ENCODE measurements at places on chromosomes 3 and 15.

DNA sequence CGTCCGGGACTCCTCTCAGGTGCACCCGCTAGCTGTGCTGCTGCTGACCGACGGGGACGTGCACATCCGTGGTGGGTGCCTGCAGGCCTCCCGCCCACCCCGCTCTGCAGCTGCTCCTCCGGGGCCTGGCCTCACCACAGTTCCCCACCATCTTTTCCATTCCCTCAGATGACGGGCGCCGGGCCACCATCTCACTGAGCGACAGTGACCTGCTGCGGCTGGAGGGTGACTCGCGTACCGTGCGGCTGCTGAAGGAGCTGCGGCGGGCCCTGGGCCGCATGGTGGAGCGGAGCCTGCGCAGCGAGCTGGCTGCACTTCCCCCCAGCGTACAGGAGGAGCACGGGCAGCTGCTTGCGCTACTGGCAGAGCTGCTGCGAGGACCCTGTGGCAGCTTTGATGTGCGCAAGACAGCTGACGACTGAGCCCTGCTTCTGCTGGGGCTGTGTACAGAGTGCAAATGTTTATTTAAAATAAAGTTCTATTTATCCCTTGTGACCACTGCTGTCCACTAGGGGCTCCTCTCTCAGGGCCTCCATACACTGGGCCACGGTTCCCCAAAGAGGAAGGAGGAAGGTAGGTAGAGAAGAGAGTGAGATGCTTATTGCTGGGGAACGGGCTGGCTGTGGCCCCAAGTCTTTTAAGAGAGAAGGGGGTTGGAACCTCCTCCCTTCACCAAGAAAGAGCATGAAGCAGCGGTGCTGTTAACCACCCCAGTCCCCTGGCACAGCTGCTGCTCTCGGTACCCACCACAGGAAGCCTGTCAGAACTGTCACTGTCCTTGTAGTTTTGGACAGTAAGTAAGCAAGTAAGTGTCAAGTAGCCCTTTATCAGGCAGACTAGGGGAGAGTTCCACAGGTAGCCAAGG lies 47.0 kb downstream of the DHX30 start:
- DNase-seq = no peak

GRCh38 chr15:37166402-37166801 lies 66.1 kb upstream of the MEIS2 start:
- no peak for DNase-seq

DNA sequence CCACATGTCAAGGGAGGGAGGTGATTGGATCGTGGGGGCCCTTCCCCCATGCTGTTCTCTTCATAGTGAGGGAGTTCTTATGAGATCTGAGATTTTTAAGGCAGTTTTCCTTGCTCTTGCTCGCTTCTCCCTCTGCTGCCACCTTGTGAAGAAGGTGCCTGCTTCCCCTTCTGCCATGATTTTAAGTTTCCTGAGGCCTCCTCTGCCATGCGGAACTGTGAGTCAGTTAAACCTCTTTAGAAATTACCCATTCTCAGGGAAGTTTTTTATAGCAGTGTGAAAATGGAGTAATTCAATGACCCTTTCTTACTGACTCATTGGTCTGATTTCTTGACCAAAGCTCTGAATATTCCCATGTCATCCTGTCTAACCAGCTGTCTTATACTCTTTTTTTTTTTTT lies 484.4 kb upstream of the TPRG1 start:
- DNase-seq = no peak

- no peak for DNase-seq
These were observed 52.3 kb downstream of the THSD4 start for GRCh38 chr15:71167445-71168165.

- no peak for DNase-seq
These were observed 877.2 kb downstream of the CADM2 start for GRCh38 chr3:85835857-85836440.

DNA sequence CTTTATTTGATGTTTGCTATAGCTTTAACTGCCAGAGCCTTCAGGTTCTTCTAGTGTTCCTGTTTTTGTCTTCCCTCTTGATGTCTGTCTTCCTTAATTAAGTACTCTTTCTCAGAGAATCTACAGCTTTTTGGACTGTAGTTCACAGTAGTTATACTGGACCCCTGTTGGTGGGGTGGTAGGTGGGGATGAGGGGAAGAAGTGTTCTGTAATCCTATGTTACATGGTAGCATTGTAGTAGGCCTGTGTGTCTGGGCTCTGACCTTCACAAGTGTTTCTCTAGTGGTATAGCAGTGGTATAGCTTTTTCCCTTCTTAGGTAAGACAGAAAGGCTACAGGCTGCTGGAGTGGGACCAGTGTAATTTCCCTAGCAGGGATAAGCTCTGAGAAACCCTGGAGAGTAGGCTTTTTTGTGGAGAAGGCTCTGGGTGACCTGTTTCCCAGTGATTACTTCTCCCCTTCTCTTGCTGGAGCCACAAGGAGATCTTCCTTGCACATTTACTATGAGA lies 59.6 kb downstream of the CHRNA7 start:
- DNase-seq = no peak

DNA sequence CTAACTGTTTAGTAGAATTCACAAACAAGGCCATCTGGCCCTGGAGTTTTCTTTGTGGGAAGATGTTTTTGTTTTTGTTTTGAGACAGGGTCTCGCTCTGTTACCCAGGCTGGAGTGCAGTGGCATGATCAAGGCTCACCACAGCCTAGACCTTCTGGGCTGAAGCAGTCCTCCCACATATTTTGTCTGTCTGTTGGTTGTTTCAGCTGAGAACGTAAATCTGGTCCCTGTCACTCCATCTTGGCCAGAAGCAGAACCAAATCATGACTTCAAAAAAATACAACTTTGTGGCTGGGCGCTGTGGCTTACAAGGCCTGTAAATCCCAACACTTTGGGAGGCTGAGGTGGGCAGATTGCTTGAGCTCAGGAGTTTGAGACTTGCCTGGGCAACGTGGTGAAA lies 27.1 kb downstream of the MRAS start:
- no peak for DNase-seq

DNA sequence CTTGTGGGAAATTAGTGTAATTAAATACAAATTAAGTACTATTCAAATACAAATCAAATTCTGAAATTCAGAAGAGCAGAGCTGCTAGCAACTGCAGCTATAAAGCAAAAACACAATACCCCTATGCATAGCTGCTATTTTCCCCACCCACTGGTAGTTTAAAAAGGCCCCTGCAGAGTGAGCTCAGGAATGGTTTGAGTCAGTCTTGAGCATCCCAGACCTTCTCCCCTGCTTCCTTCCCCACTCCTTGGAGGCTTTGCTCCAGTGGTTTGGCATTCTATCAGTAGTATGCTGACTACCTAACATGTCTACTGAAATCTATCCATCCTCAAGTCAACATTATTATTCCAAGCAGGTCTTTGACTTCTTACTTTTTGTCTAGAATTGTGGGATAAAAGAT lies 53.0 kb downstream of the EFHB start:
- DNase-seq = no peak

DNA sequence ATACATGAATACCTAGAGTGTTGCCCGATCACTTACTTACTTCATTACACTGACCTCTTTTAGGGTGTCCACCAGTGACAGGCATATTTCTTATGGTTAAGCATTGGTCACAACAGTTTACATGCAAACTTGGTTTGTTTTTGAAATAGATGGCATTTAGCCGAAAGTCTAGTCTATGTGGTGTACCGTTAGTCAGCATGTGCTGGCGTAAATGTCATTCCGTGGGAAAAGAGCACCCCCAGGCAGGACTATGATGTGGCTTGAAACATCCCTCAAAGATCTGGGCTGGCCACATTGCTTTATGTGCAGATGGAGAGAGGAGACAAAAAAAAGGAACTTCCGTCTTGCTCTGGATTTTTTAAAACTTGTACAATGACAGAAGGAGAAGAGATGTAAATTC lies 357.0 kb upstream of the ICE2 start:
- no peak for DNase-seq

DNA sequence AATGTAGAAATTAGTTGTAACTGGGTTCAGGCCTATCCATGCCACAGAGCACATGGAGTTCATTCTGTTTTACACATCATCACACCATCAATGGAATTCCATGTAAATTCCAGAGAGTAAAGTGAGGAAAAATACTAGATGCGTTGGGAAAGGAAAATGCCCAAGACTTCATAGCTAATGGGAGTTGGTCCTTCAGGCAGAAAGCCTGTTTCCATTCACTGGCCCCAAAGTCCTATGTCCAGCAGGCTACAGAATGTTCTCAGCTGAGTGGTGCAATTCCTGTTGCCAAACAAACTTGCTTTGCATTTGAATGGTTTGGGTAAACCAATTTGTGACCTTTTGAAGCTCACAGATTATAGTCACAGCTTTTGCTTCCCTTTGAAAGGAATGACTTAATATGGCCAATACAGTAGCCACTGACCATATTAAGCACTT lies 164.6 kb upstream of the PFN2 start:
- no peak for DNase-seq

DNA sequence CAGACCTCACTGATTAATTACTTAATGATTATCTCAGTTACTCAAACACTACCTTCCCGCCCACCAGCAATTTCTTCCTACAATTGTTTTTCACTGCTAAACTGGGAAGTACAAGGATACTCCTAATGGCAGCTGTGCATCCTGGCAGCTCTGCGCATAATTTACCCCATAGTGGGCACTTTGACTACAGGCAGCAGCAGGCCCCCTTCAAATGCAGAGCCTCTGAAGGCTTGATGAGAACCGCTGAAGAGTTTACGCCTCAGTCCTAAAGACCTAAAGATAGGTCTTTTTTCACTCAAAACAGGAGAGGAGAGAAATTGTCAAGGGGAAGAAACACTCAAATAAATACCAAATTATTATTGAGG lies 10.7 kb downstream of the CCDC32 start:
- no peak for DNase-seq

DNA sequence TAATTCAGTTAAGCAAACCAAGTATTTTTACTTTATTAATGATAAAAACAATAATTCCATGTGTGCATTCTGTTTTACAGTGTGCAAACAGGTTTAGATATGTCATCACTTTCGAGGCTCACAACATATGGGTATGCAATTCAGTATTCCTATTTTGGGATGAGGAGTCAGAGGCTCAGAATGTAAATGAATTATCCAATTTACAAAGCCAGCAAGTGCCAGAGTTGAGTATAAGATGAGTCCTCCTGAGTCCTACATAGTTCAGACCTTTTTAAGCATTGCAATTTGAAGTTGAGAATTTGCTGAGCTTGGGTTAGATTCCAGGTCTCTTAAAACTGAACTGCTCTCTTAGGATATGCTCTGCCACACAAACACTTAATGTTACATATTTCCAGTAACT lies 424.2 kb upstream of the ROBO2 start:
- DNase-seq = no peak

DNA sequence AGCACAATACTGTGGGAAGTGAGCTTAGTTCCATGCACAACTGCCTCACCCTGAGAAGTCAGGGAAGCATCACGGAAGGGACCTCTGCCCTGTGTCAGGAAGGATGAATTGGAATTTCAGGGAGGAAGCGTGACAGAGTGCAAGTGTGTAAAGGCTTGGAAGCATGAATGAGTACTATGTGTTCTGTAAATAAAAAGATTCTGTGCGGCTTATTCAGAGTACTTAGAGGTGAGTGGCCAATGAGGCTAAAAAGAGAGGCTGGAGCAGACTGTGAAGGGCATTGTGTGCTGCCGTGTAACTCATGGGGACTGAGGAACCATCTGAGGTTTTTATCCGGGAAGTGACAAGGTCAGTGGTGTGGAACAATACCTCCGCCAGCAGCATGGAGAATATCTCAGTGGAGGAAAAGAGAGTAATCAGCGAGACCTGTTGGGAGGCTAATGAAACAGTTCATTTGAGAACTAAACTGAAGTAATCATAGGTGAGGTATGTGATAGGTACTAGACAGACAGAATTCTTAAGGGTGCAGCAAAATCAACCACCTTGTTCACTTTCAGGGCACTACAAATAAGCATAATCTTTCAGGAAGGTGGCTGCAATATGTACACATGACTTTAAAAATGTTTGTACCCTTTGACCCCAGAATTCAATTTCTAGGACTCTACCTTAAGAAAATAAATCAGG lies 64.9 kb upstream of the SPRED1 start:
- no peak for DNase-seq

DNA sequence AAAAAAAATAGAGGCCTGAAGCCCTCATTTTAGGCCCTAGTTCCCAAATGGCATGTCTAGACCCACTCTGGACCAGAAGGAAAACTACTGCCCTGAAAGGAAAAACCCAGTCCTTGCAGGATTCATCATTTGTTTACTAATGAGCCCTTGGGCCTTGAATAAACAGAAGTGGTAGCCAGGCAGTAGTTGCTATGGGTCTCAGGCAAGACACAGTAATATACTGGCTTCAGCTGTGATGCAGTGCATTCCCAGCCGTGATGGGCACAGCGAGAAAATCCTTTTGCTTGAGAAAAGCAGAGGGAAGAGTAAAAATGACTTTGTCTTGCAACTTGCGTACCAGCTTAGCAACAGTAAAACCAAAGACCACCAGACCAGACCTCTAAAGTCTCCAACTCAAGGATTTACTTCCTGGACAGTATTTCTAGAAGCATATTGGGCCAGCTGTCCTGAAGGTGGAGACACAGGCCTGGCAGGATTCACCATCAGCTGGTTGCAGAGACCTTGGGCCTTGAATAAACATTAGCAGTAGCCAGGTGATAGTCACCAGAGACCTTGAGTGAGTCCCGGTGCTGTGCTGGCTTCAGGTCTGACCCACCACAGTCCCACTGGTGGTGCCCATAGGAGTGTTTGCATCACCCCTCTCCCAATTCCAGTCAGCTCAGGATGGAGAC lies 208.3 kb upstream of the SLITRK3 start:
- DNase-seq = no peak

GRCh38 chr3:48656061-48656840 lies 6.4 kb downstream of the CELSR3 start:
- peak; percentile 48 for DNase-seq

- DNase-seq = no peak
These were observed 3.8 kb downstream of the HEG1 start for GRCh38 chr3:125051715-125052581.

DNA sequence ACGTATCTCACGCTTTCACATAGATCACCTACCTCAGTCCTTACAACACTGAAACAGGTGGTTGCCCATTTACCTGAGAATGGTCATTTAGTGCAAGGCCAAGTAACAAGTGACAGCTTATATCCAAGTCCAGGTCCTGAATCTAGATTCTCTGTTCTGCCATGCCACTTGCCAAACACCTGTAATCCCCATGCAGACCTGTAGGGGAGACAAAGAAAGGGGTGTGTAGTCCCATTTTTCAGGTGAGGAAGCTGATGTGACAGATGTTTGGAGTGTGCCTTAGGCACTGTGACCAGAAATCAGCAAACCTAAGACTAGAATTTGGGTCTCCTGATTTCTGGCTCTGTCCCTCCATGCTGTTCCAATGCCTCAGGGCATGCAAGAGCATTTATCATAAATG lies 12.7 kb downstream of the ZNF35 start:
- DNase-seq = no peak

DNA sequence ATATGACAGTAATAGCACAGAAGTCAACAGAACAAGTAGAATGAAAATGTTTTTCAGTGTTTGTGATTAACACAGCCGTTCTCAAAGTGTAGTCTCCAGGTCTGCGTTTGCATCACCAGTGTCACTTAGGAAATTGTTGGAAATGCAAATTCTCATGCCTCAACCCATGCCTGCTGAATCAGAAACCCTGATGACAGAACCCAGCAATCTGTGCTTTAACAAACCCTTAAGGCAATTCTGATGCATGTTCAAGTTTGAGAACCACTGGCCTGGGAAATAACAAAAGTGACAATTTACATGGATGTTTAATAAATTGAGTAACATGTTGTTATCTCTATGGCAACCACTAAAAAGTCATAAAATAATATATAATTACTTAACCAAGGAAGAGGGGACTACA lies 103.1 kb upstream of the ATP11B start:
- no peak for DNase-seq

All from hypothalamus (tissue), 51 donors.